Caki2 (cell line): ENCODE measurements at places on chromosomes 1 and 21. TPM values are rescaled to one million over a fixed set of nuclear protein-coding genes. Genes with fewer than 3 reads are reported as not detected.

Gene NTRK1
- not detected in 2 replicates for total RNA-seq

Gene CD244
- total RNA-seq: not detected in 2 replicates

Gene NES
- 0.03 TPM in 2 replicates for total RNA-seq

Gene IQGAP3
- total RNA-seq: 34.8 and 47.1 TPM in 2 replicates

Gene CD247
- not detected in 2 replicates for total RNA-seq

Gene TCHHL1
- not detected in 2 replicates for total RNA-seq

Gene CHI3L1
- not detected in 2 replicates for total RNA-seq

Gene SLC16A4
- 54.2 and 56.5 TPM in 2 replicates for total RNA-seq

Gene NR1I3
- not detected in 2 replicates for total RNA-seq

Gene IPO9
- total RNA-seq: 16.6 and 20.4 TPM in 2 replicates

Gene RIMKLA
- 7.8 and 11.5 TPM in 2 replicates for total RNA-seq

Gene NCF2
- 3.1 and 9.9 TPM in 2 replicates for total RNA-seq

Gene TMCC2
- total RNA-seq: 7.7 and 9.3 TPM in 2 replicates

Gene ITLN2
- total RNA-seq: not detected in 2 replicates

Gene RSPO1
- not detected in 2 replicates for total RNA-seq

Gene F13B
- not detected in 2 replicates for total RNA-seq

Gene CATSPERE
- not detected in 2 replicates for total RNA-seq

Gene CCDC27
- total RNA-seq: not detected in 2 replicates

Gene NFYC
- total RNA-seq: 16.2 and 25.6 TPM in 2 replicates

Gene TTLL10
- total RNA-seq: not detected in 2 replicates

Gene OLIG1
- total RNA-seq: 1.7 TPM in 1 of 2 replicates, not detected in the other

Gene ATP1A1
- total RNA-seq: 116 and 171 TPM in 2 replicates

Gene NBPF12
- total RNA-seq: 1.4 and 3.0 TPM in 2 replicates

Gene ACP6
- 14.9 and 31.2 TPM in 2 replicates for total RNA-seq

Gene CHRM3
- total RNA-seq: 0.07 and 0.58 TPM in 2 replicates

Gene SNRPE
- total RNA-seq: 165 and 171 TPM in 2 replicates

Gene SELL
- total RNA-seq: not detected in 2 replicates

Gene TEX38
- not detected in 2 replicates for total RNA-seq

Gene CTNNBIP1
- 18.0 and 20.8 TPM in 2 replicates for total RNA-seq

Gene NFASC
- total RNA-seq: not detected in 2 replicates

Gene ADGRB2
- total RNA-seq: 7.9 and 13.7 TPM in 2 replicates

Gene SH3BGR
- 3.6 and 7.8 TPM in 2 replicates for total RNA-seq

Gene CFAP107
- not detected in 2 replicates for total RNA-seq

Gene KIF14
- 7.3 and 10.0 TPM in 2 replicates for total RNA-seq

Gene MTMR11
- 12.9 and 13.8 TPM in 2 replicates for total RNA-seq

Gene C1QTNF12
- not detected in 2 replicates for total RNA-seq

Gene OR2AK2
- total RNA-seq: not detected in 2 replicates

Gene AMY1A
- total RNA-seq: not detected in 2 replicates

Gene KIF26B
- 0.26 and 1.1 TPM in 2 replicates for total RNA-seq

Gene PRKAA2
- total RNA-seq: 3.9 and 4.9 TPM in 2 replicates

Gene SYT14
- total RNA-seq: 0.23 TPM in 1 of 2 replicates, not detected in the other

Gene C1orf74
- total RNA-seq: 5.2 and 5.9 TPM in 2 replicates

Gene SEMA6C
- total RNA-seq: 1.9 TPM in 1 of 2 replicates, not detected in the other

Gene TDRKH
- 5.6 and 9.1 TPM in 2 replicates for total RNA-seq

Gene PCBP3
- not detected in 2 replicates for total RNA-seq

Gene MYBPHL
- total RNA-seq: not detected in 2 replicates

Gene FCRLB
- total RNA-seq: 3.2 and 5.3 TPM in 2 replicates

Gene SIM2
- 0.27 TPM in 1 of 2 replicates, not detected in the other for total RNA-seq

Gene CBR3
- total RNA-seq: 25.5 and 31.9 TPM in 2 replicates

Gene UMODL1
- total RNA-seq: not detected in 2 replicates

Gene PSMD4
- total RNA-seq: 266 and 273 TPM in 2 replicates

Gene THBS3
- total RNA-seq: 20.5 and 28.3 TPM in 2 replicates
